ENCODE measurements at places on chromosomes 4 and X. TPM values are rescaled to one million over a fixed set of nuclear protein-coding genes. Genes with fewer than 3 reads are reported as not detected.

Gene GPR143
- 0.43 TPM for total RNA-seq

Gene CLTRN
- under 0.01 TPM for total RNA-seq

Gene MAGEA3
- total RNA-seq: not detected

Gene YY2
- total RNA-seq: 1.6 TPM

Gene ADH1A
- total RNA-seq: not detected

Gene MMRN1
- total RNA-seq: not detected

Gene CLDN2
- not detected for total RNA-seq

Gene TMSB15C
- 5.2 TPM for total RNA-seq

Gene CTAG2
- not detected for total RNA-seq

Gene WNK3
- total RNA-seq: 0.64 TPM

Gene TMEM271
- total RNA-seq: not detected

Gene COL4A6
- total RNA-seq: 0.32 TPM

Gene ARL9
- 0.32 TPM for total RNA-seq

Gene QRFPR
- not detected for total RNA-seq

Gene TLR7
- not detected for total RNA-seq

Gene DYNLT3
- 87.0 TPM for total RNA-seq

Gene CPE
- total RNA-seq: 3.5 TPM

Gene HS6ST2
- not detected for total RNA-seq

Gene MAGEB3
- total RNA-seq: not detected

Gene NXF2
- total RNA-seq: not detected

Gene PGAM4
- total RNA-seq: not detected

Gene RPL36A
- total RNA-seq: 103 TPM

Gene SLC4A4
- total RNA-seq: 12.5 TPM

Gene CDKL2
- total RNA-seq: 1.3 TPM

Gene CSAG2
- total RNA-seq: not detected

Gene MRFAP1
- total RNA-seq: 105 TPM

Gene GLUD2
- total RNA-seq: 1.9 TPM

Gene NPY5R
- 0.32 TPM for total RNA-seq

Gene MAGEA9B
- total RNA-seq: under 0.01 TPM

Gene ATP2B3
- not detected for total RNA-seq

Gene VCX2
- not detected for total RNA-seq

Gene FAM241A
- total RNA-seq: 1.6 TPM

Gene CYSLTR1
- under 0.01 TPM for total RNA-seq

Gene TNIP2
- total RNA-seq: 41.9 TPM

Gene PAGE4
- not detected for total RNA-seq

Gene SRP72
- total RNA-seq: 62.5 TPM

Gene EIF2S3
- 256 TPM for total RNA-seq

Gene FDCSP
- not detected for total RNA-seq

Gene ITIH6
- not detected for total RNA-seq

Gene HSD17B11
- total RNA-seq: 24.2 TPM

Gene SSX2
- not detected for total RNA-seq

Gene ARMCX2
- total RNA-seq: 76.4 TPM

Gene HSD17B13
- not detected for total RNA-seq

Gene FAM149A
- 0.64 TPM for total RNA-seq

Gene PTPN13
- total RNA-seq: 73.0 TPM

Gene SMPX
- not detected for total RNA-seq

Gene MXRA5
- 45.4 TPM for total RNA-seq

Gene TRIM61
- total RNA-seq: 1.7 TPM

Gene DACH2
- 0.32 TPM for total RNA-seq

Gene KIF4A
- total RNA-seq: 8.1 TPM

Gene PWWP3B
- total RNA-seq: 5.2 TPM

Gene SLC6A14
- total RNA-seq: not detected

Data from fibroblast of villous mesenchyme (primary cell).